ENCODE measurements at places on chromosomes 2 and 18.

DNA sequence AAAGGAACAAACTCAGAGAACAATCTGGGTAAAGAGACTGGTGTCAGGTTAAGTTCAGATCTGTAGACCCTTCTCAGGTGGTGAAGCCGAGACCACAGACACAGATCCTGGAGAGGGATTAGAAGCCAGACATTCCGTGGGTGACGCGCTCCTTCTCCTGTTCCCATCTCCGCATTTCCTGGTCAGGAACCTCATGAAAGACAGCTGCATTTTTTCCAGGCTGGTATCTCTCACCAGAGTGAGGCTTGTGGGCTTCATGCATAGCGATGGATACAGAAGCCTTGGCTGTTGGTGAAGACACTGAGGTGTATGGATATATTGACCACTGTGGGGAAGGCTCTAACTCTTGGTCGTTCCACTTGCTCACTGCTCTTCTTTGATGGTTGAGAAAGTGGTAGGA is 152.6 kb downstream of the FAM210A start:
- no peak for DNase-seq

GRCh38 chr18:26832302-26832701 is 33.2 kb downstream of the AQP4 start:
- no peak for DNase-seq

- no peak for DNase-seq
Measured at GRCh38 chr2:238022594-238023157, 38.1 kb upstream of the SCLY start.

DNA sequence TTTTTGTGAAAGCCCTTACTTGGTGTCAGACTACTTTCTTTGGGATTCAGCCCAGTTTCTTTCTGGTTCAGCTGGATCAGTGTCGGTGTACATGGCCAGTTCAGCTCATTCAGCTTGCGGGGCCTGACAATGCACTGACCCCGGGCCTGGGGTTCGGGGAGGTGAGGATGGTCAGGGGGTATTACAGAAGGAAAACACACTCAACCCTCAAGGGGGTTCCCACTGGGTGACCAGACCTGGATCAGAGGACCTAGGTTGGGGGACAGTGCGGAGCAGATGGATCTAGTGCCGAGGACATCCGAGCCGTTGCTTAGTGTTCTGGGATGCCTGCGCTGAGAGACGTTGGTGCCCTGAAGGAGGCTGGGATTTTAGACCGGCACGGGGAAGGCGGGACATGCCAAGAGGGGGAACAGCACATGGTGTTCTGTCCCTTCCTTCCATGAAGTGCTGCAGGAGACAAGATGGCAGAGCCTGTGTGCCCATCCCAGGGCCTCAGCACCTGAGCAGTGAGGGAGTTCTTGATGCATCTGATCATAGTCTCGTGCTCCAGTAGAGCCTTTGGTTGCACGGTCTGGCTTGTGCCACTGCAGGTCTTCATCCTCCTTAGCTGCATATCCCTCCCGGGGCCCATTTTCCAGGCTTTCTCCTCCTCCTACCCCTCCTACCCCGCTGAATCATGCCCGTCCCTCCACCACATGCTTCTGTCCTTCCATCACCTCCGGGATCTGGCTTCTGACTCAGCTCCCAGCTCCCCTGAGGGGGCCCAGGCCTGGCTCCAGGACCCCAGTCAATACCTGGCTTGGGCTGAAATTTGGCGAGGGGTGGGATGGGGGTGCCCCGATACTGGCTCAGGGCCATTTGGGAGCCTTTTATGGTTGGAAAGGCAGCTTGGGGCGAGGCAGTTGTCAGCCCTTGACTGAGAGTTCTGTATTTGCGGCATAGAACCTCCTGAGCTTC is 18.0 kb downstream of the SPEG start:
- DNase-seq: no peak

GRCh38 chr2:58702302-58702885 is 461.3 kb upstream of the FANCL start:
- no peak for DNase-seq

GRCh38 chr2:82665691-82666090 is 1793.4 kb downstream of the SUCLG1 start:
- no peak for DNase-seq

GRCh38 chr2:150538651-150539201 is 51.3 kb upstream of the RND3 start:
- DNase-seq: no peak

- no peak for DNase-seq
Measured at GRCh38 chr2:60053791-60054190, 499.7 kb downstream of the BCL11A start.

DNA sequence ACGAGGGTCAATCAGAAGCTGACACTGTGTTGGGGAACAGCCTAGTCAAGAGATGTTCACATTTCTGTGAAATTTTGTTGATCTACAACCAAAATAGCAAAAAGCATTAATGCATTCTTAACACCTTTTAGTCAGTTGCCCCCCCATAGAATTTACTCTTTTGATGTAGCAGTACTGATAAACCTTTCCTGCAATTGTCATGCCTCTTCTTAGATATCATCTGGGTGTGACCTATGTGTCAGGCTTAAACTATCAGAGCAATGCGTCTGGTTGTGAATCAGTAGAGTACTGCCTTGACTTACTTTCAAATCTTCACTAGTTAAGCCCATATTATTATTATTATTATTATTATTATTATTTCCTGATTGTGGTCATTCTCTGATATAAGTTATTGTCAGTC is 61.9 kb downstream of the GREB1L start:
- no peak for DNase-seq

- no peak for DNase-seq
Measured at GRCh38 chr2:212725180-212725579, 186.6 kb upstream of the ERBB4 start.

DNA sequence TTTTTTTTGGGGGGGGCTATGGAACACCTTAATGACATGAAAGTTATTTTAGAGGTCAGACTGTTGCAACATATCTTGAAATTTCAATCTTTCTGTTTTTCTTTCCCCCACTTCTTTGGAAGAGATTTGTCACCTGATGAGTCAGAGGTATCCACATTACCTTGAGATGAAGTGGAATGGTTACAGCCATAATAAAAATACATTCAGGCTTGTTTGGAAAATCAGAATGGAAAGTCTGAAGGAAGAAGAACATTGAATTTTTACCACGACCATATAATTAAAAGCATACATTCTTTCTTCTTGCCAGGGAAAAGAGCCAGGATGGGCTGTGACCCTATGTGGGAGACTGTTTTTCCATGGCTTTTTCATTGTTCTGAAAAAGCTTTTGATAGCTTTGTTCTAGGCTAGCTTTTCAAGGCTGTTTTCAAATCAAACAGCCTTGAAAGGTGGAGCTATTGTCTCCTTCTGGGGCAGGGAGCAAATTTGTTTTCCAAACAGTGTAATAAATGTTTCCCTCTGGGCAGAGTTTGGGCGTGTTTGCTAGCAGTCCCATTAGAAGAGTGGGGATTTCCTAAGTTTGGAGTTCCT is 2.3 kb upstream of the GTF3C3 start:
- no peak for DNase-seq

- DNase-seq: peak; percentile 86
Measured at GRCh38 chr2:100819370-100820272, at the start of gene NPAS2. Gene NPAS2 (plus strand): TSS chr2:100820139. CDS start chr2:100904755, 84,616 bp downstream.

DNA sequence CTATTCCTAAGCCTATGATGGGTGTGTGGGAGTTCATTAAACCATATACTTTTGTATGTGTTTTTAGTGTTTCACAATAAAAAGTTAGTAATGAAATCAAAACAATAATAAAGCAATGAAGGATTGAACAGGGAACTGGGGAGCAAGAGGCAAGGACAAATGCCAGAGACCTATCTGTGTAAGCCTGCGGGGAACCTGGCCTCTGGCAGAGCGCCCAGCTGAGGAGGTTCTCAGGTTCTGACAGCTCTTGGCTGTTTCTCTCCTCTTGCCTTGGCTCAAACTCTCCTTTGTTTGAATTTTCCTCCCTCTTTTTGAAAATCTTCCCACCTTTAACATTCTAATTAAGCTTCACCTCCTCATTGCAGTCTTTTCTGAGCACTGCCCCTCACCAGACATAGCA is 200.0 kb upstream of the NCKAP5 start:
- no peak for DNase-seq

DNA sequence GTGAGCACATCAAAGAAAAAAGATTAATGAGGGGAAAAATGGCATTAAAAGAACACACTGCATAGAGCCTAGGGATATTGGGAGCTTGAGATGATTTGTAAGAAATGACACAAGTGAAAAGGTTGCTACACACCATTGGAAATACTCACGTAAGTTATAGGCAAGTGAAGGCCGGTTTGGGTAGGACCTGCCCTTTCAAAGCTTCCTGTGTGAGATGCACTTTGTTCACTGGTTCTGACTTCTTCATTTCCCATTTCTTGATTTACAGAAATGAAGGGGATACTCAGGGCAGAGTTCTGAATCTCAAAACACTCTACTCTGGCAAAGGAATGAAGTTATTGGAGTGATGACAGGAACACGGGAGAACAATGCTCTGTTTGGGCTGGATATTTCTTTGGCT is at the start of gene IL18RAP:
TSS of gene IL18RAP (plus strand) at position 251 of the 400 bp plus-strand sequence. CDS start at position 369, 118 bp downstream.
- DNase-seq: no peak

GRCh38 chr18:47168509-47168908 is 7.7 kb downstream of the IER3IP1 start:
- DNase-seq: no peak

DNA sequence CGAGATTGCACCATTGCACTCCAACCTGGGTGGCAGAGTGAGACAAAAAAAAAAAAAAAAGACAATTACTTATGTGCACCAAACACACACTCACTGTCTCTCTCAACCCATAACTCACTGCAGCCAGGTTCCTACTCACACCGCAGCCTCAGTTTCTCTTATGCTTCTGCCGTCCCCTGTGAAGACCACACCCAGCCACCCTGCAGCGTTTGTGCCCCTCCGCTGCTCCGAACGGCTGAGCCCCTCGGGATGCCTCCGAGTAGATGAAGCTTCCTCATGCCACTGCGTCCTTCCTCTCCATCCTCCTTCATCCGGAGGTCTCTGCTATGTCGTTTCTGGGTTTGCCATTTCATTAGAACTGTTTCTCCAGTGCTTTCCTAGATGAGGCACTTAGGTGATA is 160.1 kb downstream of the TWIST2 start:
- DNase-seq: peak; percentile 23

- DNase-seq: no peak
Measured at GRCh38 chr2:98859323-98859722, 76.7 kb downstream of the CRACDL start.

DNA sequence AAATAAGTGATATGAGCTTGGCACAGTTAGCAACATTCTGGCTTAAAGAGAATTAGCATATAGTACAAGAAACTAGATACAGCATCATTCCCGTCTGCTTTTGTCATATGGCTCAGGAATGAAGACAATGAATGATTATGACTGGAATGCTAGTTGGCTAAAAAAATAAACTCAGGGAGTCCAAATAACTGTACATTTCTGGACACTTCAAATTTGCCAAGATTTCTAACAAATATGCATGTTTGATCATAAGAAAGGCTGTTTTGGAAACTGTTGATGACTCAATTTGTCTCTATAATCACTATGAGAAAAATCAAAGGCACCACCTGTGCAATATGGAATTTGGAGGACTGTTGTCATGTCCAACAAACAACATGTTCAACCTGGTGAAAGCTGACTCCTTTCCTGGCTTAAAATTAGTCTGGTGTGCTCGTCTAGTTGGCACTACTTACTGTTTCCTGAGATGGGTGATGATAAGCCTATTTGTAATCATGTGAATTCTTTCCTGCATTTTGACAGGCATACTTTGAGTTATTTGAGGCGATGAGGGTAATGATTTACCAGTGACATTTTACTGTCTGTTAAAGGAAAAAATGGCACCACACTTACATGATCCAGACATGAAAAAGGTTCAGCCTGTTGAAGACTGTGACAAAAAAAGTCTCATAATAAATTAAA is 133.9 kb upstream of the CDH20 start:
- DNase-seq: no peak

GRCh38 chr2:153354377-153354776 is 124.2 kb downstream of the RPRM start:
- no peak for DNase-seq

DNA sequence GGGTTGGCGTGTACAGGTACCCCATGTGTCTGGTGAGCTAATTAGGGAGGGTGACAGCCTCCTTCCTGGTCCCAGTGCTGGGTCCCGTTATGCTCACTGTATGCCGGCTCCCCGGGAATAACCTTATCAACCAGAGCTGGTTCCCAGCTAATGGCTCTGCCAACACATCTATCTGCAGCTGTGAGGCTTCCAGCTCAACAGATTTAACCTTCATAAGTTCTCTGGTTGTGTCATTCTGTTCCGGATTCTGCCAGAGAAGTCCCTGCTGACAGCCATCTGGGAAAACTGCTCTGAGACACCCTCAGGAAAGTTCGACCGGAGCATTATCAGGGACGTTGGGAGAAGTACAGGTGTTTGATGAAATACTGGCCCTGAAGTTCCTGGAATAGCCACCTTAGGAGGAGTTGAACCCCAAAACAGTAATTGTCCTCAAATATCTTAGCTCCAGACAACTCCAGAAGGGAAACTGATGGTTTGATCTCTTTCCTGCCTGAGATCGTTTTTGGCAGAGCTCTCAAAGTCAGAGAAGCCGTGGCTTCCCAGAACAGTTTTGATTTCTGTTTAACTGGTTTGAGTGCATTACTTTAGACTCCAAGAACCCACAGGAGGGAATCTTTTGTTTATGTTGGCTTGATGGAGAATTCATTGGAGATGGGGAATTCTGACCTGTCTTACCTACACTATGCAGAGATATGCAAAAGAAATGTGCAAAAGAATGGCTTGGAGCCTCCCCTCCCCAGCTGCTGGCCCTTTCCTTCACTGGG is 39.4 kb upstream of the TXNDC2 start:
- no peak for DNase-seq

DNA sequence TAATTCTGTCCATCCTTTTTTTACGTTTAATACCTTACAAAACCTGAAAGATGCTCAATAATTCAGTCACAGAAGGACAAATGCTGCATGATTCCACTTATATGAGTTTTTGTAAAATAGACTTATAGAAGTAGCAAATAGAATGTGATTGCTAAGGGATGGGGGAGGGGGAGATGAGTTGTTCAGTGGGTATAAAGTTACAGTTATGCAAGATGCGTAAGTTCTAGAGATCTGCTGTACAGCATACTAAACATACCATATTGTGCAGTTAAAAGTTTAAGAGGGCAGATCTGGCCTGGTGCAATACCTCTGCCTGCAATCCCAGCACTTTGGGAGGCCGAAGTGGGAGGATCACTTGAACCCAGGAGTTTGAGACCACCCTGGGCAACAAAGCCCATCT is 78.8 kb downstream of the TET3 start:
- no peak for DNase-seq

DNA sequence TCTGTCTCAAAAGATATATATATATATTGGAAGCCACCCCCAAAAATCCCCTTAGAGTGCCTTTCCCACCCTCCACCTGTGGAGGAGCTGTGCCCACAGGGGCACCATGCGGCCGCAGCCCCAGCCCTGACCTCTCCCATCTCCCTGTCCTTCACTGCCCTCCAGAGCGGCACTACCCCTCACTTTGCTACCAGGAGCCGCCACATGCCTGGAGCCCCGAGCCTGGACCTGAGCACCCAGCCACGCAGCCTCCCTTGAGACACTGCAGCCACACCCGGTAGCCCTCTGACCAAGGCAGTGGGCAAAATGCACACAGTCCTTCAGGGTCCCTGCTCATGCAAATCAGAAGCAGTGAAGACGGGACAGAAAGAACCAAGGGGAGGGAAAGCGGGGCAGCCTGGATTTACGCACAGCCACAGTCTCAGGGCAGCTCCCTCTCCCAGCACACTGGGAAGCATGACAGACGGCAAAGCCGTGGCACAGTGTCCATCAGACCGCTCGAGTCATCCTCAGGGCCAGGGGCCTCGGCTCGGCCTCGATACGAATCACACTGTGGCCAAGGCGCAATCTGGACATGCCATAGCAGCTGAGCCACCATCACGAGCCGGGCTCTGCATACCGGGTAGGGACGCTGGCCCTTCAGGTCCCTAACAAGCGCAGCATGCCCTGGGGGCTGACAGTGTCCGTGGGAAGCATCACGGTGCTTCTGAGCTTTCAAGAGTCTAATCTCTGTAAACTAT is 10.1 kb downstream of the HDAC4 start:
- DNase-seq: peak; percentile 57

Measured in H7 (cell line).